ENCODE measurements at places on chromosomes 3 and 15.

- DNase-seq = no peak
These were observed 32.0 kb downstream of the NLGN1 start for GRCh38 chr3:173429527-173429926.

DNA sequence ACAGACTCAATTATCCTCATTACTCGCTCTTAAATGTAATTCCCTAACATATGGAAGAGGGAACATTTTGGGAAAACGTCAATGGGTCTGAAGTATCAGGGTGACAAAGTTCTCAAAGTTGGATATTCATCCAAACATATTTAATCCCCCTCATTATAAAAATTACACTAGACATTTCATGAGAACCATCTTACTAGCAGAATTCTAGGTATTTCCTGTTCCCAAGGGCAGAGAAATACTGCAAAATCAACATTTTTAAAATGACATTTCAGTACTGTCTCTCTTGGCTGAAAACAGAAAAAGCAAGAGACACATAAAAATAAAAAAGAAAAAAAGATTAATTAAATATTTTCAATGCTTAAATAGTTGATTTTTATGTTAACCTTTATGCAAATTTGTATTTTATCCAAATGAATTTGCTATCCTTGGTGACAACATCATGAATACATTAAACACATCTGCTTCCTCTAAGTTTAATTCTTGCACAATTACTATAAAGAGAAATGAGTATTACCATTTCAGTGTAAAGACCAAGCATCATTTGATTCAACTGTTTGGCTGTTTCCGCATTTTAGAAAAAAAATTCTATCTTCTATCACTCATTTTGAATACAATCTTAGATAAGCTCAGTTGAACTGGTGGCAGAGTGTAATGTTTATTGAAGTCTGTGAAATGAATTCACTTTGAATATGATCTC is 114.8 kb upstream of the COL8A1 start:
- no peak for DNase-seq

DNA sequence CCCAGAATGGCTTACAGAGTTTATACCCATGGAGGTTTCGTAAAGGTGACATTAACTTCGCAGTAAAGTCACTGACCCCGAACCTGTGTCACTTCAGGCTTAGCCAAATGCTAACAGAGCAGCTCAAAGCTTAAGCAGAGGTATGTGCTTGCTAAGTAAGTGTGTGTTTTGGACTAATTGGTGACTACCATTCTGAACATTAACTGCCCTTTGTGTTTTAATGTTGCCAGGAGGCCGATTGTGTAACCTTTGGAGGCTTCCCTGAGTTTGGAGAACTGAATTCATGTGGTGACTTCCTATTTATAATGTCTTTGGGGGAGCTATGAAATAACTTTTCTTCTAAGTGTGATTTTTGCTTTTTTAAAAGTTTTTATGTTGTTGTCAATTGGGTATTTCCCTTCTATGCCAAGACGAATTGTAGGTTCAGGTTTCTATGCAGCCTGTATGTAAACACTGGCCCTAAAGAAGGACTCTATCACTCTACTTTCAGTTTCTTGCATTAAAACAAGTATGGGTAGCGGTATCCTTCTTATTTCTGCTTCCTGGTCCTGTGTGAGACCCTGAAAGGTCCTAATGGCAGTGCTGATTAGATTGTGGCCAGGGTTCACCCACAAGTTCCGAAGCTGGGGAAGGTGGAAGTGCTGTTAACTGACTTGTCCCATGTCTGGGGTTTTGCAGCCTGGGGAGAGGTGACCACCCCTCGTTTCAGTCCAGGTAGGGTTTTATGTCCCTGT is 86.3 kb downstream of the IGF1R start:
- DNase-seq = no peak

DNA sequence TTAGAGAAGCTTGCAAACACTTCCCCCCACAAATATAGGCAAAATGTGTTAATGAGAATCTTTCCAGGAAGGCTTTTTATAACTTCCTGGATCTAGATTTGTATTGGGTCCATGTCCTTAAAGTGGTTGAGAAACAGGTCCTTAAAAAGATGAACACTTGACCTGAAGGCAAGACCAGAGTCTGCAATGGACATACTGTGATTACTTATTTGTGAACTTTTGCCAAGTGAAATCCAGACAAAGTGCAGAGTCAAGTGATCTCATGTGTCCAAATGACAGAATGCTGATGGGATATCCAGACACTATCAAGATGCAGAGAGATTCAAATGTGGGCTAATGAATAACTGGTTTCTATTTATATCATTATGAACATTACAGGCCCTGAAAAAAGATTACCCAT is 43.8 kb downstream of the FRMD4B start:
- DNase-seq = no peak

GRCh38 chr3:57281715-57282114 is 10.8 kb downstream of the ASB14 start:
- peak; percentile 7 for DNase-seq

DNA sequence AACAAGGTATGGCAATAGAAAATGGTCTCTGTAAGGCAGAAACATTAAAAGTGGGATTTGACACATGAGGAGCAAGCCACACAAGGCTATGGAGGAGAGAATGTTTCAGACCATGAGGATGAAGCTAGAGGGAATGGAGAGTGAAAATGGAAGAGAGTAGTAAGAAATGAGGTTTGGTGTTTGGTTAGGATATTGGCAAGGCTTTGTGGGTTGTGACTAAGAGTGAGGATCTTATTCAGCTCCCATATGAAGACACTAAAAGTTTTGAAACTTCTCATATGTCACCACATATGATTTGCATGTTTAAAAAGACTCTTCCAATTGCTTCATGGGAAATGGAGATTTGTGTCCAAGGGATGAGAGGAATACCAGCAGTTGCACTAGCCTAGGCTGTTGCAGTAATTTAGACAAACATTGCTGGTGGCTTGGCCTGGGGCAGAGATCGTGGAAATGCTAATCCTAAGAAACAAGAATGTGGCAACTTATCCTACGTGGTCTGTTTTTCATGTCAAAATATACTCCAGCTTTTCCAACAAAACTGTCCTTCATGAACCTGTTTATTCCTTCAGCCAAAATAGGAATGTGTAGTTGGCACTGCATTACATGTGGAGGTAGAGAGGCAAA is 749.0 kb downstream of the PDCD6IP start:
- DNase-seq = no peak
